ENCODE measurements at places on chromosomes 13 and 19. TPM values are rescaled to one million over a fixed set of nuclear protein-coding genes. Genes with fewer than 3 reads are reported as not detected.

WBP4 gene
- 6.8 TPM for total RNA-seq

TJP3 gene
- not detected for total RNA-seq

RTBDN gene
- not detected for total RNA-seq

ZNF429 gene
- total RNA-seq: 9.6 TPM

ZNF98 gene
- not detected for total RNA-seq

TEX26 gene
- 0.44 TPM for total RNA-seq

RB1 gene
- total RNA-seq: 19.2 TPM

TMEM238 gene
- total RNA-seq: 0.58 TPM

ZNF208 gene
- total RNA-seq: 0.33 TPM

IGFL3 gene
- not detected for total RNA-seq

CGB1 gene
- not detected for total RNA-seq

TTYH1 gene
- total RNA-seq: not detected
